ENCODE measurements at places on chromosomes 1 and 21.
A peak's percentile ranks its signal among the peaks of the same experiment; 100 is the strongest.

DNA sequence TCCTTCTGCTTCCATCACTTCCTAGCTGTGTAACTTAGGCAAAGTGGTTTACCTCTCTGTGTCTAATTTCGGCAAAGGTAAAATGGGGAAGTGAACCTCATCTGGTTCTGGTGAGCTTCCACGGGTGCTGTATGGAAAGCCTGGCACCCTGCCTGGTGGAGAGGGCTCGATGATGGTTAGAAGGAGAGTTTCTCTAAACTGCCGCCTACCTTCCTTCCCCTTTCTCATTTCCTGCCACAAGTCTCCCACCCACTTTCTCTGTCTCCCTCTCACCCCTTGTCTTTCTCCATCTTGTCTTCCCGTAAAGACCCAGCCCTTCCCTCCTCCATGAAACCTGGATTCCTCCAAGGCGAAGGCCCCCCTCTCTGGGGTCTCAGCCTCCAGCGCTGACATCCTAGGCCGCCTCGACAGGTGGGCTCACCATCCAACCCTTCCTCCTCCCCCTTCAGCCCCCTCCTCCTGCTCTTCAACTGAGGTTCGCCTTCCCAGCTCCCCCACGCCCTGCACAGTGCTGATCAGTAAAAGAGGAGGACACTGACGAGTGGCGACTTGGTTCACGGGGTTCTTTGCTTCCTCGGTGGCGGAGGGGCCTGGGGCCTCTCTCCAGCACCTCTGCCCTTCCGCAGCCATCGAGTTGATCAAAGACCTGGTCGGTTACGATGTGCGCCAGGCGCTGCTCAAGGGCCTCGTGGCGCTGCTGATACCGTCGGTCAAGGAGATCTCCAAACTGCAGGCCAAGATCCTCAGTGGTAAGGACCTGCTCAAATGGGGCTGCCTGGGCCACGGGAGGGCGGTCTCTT, 7.3 kb downstream of the RNU5D-1 start:
- DNase-seq: no peak

DNA sequence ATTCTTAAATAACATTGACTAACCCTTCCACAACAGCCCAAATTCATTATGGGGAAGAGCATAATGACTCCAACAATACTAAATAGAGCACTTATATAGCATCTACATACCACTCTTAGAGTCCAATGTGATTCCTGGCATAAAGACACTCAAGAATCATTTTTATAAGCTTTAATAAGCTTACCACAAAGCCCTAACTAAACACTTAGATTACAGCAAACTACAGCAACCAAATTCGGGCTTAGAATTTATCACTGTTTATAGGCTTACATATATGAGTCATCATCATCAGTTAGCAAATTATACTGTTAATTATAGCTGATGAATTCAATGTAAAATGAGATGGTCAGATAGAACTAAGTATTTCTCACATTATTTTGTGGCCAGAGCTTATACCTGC, 7.3 kb downstream of the SCYL3 start:
- DNase-seq: no peak

- no peak for DNase-seq
These were observed 23.9 kb downstream of the CD2 start for GRCh38 chr1:116777831-116778830.

GRCh38 chr1:114078116-114078515, 75.6 kb downstream of the SYT6 start:
- DNase-seq: no peak

DNA sequence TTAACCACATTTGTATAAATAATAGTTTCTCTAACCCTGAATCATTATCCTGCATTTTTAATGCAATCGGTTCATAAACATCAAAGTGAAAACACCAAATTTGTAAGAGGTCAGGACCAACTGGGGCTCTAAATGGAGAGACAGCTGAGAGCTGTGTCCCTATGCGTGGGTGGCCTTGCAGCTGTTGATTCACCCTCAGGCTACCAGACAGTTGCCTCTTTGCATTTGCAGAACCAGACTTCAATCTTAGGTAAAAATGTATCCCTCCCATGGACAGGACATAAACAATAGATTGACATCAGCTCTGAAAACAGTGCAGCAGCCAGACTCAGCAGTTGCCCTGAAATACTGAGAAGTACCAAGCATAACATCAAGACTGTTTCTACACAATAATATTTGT, 8.8 kb upstream of the TGFB2 start:
- DNase-seq: no peak

- DNase-seq: peak; percentile 72
These were observed 33.2 kb downstream of the TRAF5 start for GRCh38 chr1:211359876-211360275.

All from kidney tubule cell (primary cell).